ENCODE measurements at places on chromosomes 7 and 10. TPM values are rescaled to one million over a fixed set of nuclear protein-coding genes. Genes with fewer than 3 reads are reported as not detected.

- peak; percentile 30 for DNase-seq
These were observed 3.1 kb upstream of the CUX1 start for GRCh38 chr7:101814081-101814990.

- no peak for DNase-seq
These were observed 153.3 kb downstream of the WDR37 start for GRCh38 chr10:1209355-1209979.

- DNase-seq, result peak; percentile 55
These were observed 78.0 kb upstream of the AGBL3 start for GRCh38 chr7:134908289-134908688.

GRCh38 chr10:126309228-126309883 is 78.9 kb downstream of the ADAM12 start:
- no peak for DNase-seq

DNA sequence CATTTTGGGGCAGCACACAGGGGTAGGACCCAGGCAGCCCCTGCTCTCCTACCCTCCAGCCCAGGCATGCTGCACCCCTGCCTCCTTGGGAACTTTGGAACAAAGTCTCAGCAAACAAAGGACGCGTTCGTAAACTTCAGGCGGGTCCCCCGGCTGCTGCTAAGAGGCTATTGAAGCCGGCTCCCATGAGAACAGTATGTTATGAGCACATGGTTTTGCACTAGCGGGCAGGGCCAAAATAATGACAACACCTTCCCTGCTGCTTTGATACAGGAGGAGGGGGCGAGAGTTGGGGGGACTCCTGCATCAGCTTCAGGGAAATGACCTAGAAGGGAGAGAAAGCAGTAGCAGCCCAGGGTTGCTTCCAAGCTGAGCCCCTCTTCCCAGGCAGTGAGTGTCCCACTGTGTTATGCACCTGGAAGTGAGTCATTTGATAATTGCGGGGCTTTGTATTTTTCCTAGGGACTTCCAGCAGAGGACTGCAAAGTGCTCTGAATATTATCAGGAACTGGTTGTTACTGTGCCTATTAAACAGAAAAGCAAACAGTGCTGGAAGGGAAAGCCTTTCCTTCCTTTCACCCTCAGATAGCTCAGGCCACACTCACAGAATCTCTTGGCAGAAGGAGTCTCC is 6.9 kb downstream of the ITPRIP start:
- peak; percentile 67 for DNase-seq

DNA sequence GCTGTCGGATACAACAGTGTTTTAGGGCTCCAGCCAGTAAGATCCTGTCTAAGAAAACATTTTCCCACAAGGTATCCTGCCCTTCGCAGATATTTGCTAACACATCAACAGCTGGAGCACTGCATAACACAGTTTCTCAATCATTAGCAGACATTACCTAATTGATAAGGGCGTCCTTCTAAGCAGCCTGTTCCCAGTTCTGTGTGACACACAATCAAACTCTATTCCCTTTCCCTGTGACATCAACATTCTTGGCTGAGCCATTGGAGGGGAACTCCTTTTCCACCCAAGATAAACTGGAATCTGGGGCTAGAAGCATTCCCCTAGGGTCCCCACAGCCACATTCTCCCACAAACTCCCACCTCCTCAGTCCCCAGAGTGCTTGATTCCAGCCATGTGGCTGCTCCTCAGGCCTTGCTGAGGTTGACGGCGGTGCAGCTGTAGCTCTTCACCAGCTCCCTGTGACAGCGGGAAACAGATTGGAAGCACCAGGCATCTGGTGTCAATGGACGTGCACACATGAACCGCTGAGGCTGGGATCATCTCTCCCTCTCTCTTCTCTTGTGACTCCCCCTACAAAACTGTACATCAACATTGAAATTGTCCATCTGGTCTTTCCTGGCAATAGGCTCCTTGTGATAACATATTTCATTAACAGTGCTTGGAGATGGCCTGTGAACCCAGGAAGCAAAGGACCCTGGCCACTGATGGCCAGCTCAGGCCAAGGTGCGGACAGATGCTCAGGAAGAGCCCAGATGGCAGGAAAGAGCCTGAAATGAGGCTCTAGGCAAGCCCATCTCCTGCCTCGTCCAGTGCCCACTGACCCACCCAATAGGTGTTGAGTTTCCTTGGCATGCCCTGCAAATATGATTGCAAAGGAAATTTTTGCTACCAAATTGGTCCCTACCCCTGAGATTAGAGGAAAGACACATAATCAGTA is 131.1 kb upstream of the TBX20 start:
- DNase-seq, result no peak

DNA sequence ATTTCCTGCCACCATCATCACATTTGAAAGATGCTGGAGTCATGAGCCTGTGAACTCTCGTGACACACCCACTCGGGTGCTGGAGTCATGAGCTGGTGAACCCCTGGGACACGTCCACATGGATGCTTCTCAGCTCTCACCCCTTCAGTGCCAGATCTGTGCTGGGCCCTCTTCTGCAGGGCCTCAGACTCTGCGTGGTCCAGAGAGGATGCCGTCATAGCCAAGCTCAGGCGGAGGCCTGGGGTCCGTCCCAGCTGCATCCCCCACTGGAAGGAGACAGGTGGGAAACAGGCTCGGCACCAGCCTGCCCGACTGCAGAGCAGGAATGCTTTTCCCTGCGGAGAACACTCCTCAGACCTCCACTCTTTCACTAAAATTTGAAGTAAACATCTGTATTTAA is 156.5 kb upstream of the PPP2R2D start:
- DNase-seq, result no peak

DNA sequence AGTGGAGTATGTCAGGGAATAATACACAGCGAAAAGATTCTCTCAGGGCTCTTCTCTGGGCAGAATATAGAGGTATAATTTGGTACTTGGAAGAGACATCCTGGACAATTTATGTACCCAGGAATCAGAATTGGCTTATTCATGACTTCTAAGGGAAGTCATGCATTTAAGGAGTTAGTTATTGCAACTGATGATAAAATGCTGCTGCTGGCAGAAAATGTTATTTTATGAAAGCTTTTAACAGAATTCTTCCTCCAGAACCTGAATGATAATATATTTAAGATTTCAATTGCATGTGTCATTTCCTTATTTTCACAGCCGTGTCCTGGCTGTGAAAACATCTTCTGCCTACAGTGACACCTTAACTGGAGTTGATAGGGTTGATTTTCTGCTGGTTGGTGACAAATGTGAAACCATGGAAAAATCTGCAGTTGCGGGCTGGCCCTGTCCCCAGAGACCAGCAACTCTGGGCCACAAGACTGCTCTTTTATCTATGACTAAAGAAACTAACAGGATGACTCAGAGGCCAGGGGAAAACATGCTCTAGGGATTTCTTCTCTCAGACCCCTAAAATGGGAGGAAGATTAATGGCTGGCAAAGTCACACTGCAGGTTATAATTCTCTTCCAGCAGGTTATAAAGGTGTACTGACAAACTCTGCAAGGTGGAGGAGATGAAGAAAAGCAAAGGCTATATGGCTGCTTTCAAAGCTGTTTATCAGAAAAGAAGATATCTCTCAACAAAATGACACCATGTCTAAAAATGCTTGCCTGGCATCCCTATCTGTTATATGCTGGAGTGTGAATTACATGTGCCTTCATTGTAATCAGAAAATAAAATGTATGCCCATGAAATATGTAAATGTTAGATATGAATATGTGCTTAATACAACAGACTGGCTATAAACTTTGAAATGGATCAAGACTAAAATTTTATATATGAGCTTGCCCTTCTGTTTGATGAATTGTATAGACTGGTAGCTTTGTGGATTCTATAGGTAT is 12.1 kb upstream of the TRUB1 start:
- DNase-seq, result peak; percentile 49

- DNase-seq, result no peak
These were observed 31.9 kb upstream of the SAMD8 start for GRCh38 chr10:75079436-75080083.

DNA sequence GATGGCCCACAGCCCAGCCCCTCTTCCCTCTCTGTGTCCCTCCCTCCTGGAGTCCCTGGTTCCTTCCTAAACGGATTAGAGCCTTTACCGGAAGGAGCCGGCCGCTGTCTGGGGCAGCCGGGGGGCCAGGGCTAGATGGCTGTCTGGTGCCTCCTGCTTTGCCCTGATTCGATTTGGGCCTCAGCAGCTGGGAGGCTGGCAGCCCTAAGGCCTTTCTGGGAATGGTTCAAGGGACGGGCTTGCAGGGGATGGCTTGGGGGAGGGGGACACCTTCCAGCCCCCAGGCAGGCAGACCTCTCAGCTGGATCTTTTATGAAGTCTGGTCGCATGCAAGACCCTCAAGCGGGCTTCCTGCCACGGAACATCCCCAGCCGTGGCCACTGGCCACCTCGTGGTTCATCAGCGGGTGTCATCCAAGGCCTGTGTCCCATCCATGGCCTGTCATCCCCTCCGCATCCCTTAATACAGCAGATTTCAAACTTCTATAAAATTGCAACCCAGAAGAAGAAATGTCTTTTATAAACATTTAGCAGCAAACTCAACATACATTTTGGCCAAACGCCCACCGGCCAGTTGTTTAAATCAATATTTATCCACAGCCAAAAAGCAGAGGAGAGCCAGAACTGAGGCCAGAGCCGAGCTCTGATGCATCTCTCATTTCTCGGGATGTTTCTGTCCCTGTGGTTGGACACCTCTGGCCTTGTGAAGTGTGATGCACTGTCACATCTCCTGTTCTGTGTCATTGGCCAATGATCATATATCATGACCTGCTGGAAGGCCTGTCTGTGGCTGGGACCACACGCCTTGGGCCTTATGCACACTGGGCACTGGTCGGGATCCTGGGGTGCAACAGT is 52.0 kb downstream of the GTF2IRD1 start:
- no peak for DNase-seq

GRCh38 chr10:11876324-11876723 is 53.2 kb downstream of the PROSER2 start:
- DNase-seq, result no peak

GRCh38 chr7:35418716-35419390 is 165.0 kb upstream of the TBX20 start:
- no peak for DNase-seq

DNA sequence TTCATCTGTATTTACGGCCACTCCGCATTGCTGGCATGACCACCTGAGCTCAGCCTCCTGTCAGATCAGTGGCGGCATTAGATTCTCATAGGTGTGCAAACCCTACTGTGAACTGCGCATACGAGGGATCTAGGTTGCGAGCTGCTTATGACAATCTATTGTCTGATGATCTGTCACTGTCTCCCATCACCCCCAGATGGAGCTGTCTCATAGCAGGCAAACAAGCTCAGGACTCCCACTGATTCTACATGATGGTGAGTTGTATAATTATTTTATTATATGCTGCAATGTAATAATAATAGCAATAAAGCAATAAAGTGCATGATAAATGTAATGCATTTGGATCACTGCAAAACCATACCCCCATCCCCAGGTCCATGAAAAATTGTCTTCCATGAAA is 1172.9 kb upstream of the AUTS2 start:
- no peak for DNase-seq

GRCh38 chr10:42975558-42976340 is 101.1 kb upstream of the RET start:
- no peak for DNase-seq

DNA sequence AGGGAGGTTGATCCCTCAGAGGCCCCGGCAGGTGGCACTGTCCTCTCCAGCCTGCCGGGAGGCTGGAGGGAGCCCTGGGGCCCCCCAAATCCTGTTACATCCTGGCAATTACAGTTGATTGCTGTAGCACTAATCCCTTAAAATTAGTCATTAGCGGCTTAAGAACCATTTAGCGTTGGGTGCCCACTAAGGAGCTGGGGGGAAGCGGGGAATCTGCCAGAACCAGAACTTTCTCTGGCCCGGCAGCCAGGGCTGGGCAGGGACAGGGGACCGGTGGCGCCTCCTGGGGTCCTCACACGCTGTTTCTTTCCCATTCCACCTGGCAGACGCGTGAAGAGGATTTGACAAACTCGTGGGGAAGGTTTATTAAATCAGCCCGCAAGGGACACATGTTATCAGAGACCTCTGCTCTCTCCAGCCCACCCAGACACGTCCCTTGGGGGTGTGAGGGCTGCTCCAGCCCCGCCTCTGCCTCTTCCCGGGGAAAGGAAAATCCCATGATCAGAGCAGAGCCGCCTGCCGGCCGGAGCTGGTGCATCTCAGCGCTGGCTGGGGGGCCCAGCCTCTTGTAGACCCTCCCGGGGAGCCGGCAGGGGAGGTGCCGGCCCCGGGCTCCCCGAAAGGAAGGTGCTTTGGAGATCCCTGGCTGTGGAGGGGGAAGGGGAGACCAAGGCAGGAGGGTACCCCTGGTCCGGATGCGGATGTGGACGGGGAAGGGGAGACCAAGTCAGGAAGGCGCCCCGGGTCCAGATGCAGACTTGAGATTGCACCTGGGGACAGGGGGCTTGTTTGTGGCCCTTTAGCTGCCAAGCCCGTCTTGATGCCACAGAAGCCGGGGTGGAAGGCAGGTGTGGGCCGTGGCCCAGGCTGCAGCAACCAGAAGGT is 142.7 kb downstream of the ELFN1 start:
- DNase-seq, result no peak

- no peak for DNase-seq
These were observed 208.5 kb downstream of the COBL start for GRCh38 chr7:51108134-51108533.

- DNase-seq, result no peak
These were observed 625 bp downstream of the GIMAP2 start for GRCh38 chr7:150686030-150686631.

GRCh38 chr7:77710861-77711260 is 14.6 kb downstream of the RSBN1L start:
- no peak for DNase-seq

DNA sequence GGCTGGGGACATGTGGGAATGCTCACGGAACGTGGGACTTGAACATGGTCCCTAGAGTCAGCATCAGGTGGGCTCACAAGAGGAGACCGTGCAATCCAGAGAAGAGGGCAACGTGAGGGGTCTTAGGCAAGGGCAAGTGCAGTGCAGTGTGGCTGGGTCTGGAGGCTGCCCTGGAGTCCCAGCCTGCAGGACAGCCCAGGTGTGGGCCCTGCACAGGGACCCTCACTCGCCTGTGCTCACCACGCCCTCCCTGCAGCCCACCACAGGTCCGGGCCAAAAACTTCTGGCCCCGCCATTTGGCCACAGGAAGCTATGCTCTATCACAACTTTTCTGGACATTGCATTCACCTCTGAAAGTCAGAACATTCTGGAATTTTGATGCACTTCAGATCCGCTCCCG is 133.5 kb downstream of the PAXIP1 start:
- no peak for DNase-seq

GRCh38 chr10:99850021-99850766 is 67.8 kb downstream of the ABCC2 start:
- no peak for DNase-seq

The ADAM12 gene
- total RNA-seq, result 7.5 TPM

The LIPM gene
- total RNA-seq, result not detected

The ADIRF gene
- 161 TPM for total RNA-seq

The TEX47 gene
- total RNA-seq, result not detected

The GIMAP2 gene
- not detected for total RNA-seq

The ERVW-1 gene
- total RNA-seq, result not detected
